Jurkat, Clone E6-1 (cell line): ENCODE measurements at places on chromosomes 4 and X.
A peak's percentile ranks its signal among the peaks of the same experiment; 100 is the strongest.

GRCh38 chrX:19059067-19059466, 63.2 kb downstream of the ADGRG2 start:
- DNase-seq, result no peak

DNA sequence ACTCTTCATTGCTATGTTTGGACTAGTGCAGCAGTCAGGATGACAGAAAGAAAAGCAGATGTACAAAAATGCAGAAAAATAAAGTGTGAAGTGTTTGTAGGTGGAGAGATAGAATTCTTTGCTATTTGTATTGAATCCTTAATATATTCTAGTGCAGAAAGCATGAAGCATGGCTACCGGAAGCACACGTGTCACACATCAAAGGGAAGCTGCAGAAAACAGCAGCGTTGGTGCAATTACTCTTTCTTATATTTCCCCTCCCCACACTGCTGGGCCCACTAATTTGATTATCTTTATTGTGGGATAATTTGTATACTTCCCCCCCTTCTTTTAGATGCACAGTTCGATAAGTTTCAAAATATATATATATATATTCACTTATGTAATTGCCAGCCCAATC, 35.9 kb upstream of the TAPT1 start:
- peak; percentile 69 for DNase-seq

GRCh38 chrX:42087960-42088359, 164.6 kb upstream of the CASK start:
- no peak for DNase-seq

GRCh38 chrX:149365061-149365460, 140.0 kb downstream of the IDS start:
- DNase-seq, result no peak

GRCh38 chrX:72382202-72382595, 76.5 kb upstream of the CITED1 start:
- DNase-seq, result no peak

DNA sequence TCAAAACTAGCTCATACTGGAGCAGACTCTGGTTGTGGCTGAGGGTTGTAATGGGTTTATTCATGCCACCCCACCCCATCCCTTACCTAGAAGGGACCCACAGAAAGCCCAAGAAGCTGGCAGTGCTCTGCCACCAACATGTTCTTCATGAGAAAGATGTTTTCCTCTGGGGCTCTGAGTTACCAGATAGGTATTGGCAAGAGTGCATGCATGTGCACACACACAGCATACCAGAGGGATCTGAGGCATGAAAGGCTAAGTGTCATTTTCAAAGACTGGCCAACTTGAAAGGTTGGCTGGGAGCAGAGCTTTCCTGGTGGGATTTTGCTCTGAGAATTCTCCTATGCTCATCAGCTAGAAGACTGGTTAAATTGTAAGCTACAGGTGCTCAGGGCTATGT, 65.2 kb downstream of the PHOX2B start:
- no peak for DNase-seq

DNA sequence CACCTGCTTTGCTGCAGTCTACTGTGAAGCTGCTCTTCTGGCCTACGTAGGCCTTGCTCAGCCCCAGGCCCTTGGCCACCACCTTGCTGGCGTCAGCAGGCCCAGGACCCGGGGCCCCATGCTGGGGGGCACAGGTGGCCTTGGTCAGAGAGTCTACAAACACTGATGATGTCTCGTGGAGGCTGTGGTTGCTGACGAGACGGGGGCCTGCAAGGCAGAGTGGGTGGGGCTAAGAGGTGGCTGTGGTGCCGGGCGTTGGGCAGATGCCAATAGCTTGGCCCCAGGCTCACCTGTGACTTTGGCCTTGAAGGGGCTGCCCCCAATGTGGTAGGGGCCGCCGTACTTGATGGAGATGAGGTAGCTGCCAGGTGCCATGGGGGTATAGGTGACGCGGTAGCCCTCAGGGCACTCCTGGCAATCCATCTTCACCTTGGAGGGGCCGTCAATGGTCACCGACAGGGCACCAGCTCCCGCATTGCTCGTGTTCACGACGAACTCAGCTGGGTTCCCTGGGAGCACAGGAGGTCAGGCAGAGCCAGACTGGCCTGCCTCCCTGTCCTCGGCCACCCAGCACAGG, 25.0 kb downstream of the FLNA start:
- DNase-seq, result no peak
